Amniotic epithelial cell (primary cell): ENCODE measurements at places on chromosomes 13 and 19.

DNA sequence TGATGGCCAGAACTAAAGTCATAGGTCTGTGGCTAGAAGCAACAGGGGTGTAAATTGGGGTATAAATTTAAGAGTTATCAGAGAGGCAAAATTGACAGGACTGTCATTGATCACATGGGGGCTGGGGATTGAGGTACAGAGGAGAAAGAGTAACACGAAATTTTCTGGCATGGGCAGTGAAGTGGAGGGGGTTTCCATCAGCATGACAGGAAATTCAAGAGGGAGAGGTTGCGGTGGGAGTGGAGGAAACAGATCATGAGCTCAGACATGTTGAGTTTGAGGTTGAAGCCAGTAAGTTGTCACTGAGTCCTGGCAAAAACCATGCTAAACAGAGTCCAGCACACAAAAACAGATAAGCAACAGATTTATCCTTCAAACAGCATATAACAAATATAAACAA lies 192.1 kb upstream of the TSC22D1 start:
- DNase-seq, result no peak

- no peak for DNase-seq
Observed at GRCh38 chr13:103031332-103031873, 34.8 kb downstream of the SLC10A2 start.

GRCh38 chr19:10601999-10602329 lies 14.9 kb upstream of the AP1M2 start:
- peak; percentile 51 for DNase-seq

DNA sequence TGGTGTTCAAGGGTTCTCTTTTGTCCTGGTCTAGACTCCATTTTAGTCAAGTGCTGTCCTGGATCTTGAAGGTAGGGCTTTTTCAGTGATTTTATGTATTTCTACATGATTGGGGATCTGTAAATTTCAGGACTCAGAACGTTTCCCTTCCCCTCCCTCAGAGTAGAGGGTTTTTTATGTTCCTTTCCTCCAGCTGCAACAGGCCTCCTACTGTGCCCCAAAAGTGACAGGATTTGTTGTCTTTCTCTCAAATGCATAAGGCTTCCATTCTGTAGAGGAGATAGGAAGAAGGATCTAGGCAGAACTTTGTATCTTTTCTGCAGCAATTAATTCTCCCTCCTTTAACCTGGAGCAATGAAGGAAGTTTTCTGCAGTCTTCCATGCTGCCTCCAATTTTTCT lies 251.3 kb downstream of the MAB21L1 start:
- DNase-seq, result no peak

GRCh38 chr19:51607920-51608562 lies 22.2 kb downstream of the SIGLEC5 start:
- DNase-seq, result peak; percentile 55

DNA sequence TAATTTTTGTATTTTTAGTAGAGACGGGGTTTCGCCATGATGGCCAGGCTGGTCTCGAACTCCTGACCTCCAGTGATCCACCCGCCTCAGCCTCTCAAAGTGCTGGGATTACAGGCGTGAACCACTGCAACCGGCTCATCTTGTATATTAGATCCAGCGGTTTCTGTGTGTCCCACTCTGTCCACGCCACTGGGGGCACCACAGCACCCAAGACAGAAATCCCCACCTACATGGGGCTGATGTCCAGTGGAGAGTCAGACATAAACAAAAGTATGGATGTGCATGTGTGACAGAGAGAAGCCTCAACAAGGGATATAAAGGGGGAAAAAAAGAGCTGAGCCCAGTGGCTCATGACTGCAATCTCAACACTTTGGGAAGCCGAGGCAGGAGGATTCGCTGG lies 65.8 kb upstream of the ADGRE5 start:
- DNase-seq, result no peak

GRCh38 chr19:5133986-5134595 lies 165.2 kb downstream of the KDM4B start:
- no peak for DNase-seq

- peak; percentile 89 for DNase-seq
Observed at GRCh38 chr19:34480971-34481841, at the start of gene WTIP. TSS of gene WTIP (plus strand) at chr19:34481758. CDS start at chr19:34481975, 217 bp downstream.

GRCh38 chr13:78060966-78061365 lies 142.3 kb upstream of the EDNRB start:
- no peak for DNase-seq

DNA sequence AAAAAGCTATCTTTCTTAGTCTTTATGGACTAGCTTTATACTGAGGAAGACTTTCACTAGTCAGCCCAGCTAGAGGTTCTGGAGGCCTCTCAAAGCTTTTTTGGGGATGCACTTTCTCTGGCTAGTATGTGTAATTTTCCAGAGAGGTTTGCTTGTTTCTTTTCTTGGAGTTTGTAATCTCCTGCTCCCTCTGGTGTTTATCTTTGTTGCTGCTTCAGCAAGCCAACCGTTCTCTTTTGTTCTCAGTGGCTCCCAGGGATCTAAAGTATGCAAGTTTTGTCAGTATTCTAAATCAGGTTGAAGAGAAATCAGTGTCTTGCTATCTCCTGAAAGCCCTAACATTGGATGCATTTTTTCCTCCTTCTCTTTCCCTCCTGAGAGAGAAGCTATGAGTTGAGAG lies 121.1 kb upstream of the MYO16 start:
- DNase-seq, result peak; percentile 52

DNA sequence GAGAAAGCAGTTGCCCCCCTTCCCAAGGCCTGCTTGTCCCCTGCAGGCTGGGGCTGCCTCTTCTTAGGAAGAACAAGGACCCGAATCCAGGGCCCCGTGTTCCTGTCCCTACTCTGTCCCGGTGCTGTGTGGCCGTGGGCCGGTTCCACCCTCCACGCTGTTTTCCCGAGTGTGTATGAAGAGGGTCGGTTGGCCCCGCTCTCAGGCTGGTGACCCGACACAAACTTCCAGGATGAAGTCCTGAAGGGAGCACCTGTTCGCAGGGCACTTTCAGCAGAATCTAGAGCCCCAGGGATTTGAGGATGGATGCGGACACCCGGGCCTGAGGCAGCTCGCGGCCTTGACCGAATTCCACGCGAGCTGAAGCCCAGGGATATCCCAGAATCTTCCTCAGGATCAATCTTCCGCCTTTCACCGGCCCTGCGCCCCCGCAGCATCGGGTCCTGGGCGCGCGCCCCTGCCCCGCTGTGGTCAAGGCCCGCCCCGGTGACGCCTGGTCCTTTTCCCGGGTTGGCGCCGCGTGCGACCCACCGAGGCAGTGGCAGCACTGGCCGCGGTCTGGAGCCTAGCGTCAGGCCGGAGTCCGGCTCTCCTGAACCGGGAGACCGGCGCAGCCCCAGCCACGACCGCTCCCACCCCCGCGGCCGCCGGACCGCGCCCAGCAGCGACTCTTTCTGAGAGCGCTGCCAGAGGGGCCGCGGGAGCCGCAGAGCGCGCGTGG lies 528 bp upstream of the CHST8 start:
- no peak for DNase-seq

DNA sequence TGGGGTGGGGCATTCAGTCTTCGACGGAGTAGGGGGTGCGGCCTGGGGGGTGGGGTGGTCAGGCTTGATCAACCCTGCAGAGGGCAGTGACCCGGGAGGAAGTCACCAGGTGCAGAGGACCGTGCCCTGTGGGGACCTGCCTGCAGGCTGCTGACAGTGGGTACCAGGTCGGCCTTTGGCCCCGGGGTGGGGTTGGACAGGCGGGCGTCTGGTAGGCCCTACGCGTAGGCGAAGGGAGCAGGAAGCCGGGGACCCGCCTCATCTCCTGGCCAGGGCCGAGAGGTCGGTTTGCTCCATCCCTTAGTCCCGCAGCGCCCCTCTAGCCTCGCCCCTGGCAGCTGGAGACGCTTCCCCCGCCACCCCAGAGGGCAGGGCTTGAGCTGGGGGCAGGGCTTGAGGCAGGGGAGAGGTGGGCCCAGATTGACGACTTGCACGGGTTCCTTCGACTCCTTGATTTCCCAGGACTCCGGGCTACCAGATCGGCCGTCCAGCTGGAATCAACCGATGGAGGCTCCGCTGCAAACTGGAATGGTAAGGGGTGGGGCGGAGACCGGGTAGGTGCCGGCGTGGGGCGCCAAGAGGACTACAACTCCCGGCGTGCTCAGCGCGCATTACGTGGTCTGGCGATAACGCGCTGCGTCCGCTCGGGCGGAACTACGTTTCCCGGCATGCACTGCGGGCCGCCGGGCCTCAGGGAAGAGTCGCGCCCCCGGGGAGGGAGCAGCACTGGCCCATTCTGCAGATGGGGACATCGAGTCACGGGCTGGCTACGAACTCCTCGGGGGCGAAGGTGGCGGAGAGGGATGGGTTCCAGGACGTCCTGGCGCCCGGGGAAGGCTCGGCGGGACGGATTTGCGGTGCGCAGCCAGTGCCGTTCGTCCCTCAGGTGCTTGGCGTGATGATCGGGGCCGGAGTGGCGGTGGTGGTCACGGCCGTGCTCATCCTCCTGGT lies at the start of gene PNPLA6:
Gene PNPLA6 (plus strand): TSS at position 671 of the 951 bp plus-strand sequence. CDS start 72 bp downstream, at position 743.
- DNase-seq, result peak; percentile 89

DNA sequence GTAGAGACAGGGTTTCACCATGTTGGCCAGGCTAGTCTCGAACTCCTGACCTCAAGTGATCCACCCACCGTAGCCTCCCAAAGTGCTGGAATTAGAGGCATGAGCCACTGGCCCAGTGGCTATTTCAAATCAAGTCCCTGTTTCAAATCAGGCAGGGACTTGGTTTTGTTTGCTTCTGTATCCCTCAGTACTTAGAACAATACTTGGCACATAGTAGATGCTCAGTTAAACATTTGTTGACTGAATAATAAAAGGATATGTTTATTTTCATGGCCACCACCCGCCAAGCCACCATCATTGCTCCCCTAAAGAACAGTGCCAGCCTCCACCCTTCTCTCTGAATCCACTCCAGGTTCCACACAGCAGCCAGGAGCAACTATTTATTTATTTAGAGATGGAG lies 4.2 kb downstream of the RPS28 start:
- no peak for DNase-seq

DNA sequence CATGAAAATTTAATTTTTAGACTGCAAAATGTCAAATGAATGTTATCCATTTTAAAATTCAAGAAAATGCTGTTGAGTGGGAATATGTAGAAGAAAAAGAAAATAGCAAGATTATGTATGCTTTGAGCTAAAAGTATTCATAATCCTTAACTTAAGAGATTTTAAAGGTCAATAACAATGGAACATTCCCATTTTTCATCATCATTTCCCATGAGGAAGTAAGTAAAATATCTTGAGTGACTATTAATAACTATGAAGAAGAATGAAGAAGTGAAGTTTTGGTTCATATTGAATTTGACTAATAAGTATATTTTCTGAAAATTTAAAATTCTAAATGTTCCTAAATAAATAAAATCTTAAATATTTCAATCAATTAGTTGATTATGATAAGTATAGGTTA lies 273.4 kb downstream of the DACH1 start:
- DNase-seq, result no peak

- no peak for DNase-seq
Observed at GRCh38 chr19:1777149-1777548, 23.8 kb downstream of the ONECUT3 start.

GRCh38 chr19:46616631-46617322 lies 8.1 kb downstream of the PTGIR start:
- peak; percentile 76 for DNase-seq

GRCh38 chr13:26010487-26011207 lies 41.2 kb downstream of the SHISA2 start:
- no peak for DNase-seq

- DNase-seq, result no peak
Observed at GRCh38 chr13:66563076-66563475, 667.1 kb downstream of the PCDH9 start.

DNA sequence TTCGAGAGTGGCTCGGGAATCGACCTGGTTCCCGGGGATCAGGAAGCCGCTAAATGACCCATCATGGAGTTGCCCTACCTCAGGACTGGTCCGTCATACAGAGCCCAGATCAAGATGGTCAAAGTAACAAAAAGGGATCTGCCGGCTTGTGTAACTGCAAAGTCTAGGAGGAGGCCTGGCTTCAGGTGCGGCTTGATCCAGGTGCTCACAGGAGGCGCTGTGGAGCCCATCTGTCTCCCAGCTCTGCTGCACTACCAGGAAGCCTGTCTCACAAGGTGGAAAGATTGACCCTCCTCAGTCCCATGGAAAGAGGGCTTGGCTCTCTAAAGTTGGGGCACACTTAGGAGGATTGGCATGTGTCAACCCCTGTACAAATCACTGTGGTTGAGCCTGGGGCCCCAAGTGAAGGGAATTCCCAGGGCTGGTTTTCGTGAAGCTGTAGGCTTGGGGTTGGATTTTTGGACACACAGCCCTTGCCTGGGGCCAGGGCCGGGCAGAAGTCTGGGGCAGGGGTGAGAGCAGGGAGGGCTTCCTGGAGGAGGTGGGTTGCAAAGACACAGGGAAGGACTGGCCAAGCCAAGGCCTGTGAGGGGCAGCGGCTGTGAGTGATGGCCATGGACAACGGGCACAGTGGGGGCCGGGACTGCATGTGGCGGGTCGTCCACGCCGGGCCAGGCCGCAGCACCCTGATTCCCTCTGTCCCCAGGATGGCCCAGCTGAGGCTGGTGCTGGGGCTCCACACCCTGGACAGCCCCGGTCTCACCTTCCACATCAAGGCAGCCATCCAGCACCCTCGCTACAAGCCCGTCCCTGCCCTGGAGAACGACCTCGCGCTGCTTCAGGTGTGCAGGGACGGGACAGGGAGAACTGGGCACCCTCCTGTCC lies 4.2 kb downstream of the GZMM start:
- no peak for DNase-seq

DNA sequence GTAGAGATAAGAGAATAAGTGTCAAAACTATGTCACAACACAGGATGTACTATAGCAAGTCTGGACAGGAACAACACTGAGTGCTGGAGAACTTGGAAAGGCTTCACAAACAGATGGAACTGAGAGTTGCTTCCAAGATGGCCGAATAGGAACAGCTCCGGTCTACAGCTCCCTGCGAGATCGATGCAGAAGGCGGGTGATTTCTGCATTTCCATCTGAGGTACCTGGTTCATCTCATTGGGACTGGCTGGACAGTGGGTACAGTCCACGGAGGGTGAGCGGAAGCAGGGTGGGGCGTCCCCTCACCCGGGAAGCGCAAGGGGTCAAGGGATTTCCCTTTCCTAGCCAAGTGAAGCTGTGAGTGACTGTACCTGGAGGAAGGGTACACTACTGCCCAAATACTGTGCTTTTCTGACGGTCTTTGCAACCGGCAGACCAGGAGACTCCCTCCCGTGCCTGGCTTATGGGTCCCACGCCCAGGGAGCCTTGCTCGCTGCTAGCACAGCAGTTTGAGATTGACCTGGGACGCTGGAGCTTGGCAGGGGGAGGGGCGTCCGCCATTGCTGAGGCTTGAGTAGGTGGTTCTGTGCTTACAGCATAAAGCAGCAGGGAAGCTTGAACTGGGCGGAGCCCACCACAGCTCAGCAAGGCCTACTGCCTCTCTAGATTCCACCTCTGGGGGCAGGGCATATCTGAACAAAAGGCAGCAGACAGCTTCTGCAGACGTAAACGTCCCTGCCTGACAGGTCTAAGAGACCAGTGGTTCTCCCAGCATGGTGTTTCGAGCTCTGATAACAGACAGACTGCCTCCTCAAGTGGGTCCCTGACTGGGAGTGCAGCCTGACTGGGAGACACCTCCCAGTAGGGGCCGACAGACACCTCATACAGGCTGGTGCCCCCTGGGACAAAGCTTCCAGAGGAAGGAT lies 46.0 kb downstream of the USP12 start:
- DNase-seq, result no peak
